D341Med (cell line): ENCODE measurements at places on chromosomes 13 and 19.

GRCh38 chr13:80203496-80203895, 137.4 kb downstream of the SPRY2 start:
- no peak for DNase-seq

DNA sequence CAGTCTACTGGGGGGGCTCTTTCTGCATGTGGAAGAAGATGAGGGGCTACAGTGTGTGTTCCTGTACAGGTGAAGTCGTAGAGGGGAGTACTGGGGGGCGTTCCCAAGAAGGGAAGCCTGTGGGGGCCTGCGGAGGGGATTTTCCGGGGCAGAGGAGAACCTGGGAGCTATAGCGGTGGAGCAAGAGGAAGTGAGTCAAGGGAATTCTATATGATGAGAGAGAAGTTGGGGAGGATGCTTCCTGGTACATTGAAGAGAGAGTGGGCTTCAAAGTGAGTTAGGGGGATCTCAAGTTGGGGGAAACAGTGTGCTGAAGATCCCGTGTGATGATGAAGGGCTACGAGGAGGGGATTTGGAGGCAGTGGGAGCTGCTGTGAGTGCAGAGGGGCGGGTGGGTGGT, 1.9 kb upstream of the CACNG8 start:
- no peak for DNase-seq

- no peak for DNase-seq
Observed at GRCh38 chr19:3175781-3176714, 2.5 kb upstream of the S1PR4 start.

GRCh38 chr19:8858260-8858659, 26.1 kb downstream of the MBD3L1 start:
- no peak for DNase-seq

- DNase-seq, result no peak
Observed at GRCh38 chr19:38661996-38662395, 14.5 kb downstream of the ACTN4 start.

DNA sequence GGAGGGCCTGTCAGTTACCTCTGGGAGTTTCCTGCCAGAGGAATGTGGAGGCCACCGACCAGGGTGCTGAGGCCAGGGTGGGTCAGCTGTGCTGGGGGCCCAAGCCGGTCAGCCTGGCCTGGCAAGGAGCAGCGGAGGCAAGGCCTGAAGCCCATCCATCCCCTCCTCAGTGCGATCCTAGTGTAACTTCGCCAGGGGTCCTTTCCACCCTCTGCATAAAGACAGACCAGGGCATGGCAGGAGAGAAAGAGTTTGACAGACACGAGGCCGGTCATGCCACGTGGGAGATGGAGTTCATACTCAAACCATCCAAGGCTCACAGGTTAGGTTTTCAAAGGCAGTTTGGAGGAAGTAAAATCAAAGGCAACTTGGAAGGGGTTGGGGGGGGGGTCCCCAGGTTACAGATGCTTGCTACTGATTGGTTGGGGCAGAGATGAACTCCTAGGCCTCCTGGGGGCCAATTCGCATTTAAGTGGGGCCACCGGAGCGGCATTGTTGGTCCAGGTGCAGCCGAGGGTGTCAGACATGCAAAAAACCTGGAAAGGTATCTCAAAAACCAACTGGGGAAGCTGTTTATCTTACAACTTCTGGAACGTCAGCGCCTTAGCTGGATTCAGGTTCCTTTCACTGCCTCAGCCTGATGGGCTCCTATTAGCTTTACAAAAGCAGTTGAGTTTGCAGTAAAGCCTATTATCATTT, 36.8 kb upstream of the DPRX start:
- no peak for DNase-seq

DNA sequence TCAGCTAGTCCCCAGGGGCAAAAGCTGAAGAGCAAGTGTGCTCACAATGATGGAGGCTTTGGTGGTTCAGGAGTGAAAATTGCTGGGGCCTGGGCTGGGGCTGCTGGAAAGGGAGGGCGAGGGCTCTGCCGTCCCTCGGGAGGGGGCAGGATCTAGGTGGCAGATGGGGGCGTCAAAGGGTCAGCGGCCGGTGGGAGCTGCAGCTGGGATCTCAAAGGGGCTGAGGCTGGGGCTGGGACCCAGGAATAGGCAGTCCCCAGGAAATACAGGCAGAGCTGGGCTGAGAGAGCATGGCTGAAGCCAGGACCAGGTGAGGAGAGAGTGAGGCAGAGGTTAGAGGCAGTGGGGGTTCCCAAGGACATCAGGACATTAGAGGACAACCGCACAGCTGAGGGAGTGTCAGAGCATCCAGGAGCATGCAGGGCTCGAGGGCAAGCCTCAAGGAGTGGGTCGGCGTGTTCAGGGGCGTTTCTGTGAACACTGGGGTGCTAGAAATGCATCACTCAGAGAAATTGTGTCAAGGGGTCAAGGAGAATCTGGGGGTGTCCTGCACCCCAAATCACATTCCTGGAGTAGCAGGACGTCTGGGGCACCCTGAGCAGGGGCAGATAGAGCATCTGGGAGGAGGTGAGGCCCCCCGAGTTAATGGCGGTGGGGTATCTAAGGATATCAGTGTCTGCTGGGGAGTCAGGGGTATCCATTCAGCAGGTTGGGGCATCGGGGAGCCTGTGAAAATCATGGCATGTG, 1.2 kb upstream of the SYNE4 start:
- no peak for DNase-seq

- DNase-seq, result no peak
Observed at GRCh38 chr19:2997720-2998119, 20.4 kb downstream of the TLE6 start.

DNA sequence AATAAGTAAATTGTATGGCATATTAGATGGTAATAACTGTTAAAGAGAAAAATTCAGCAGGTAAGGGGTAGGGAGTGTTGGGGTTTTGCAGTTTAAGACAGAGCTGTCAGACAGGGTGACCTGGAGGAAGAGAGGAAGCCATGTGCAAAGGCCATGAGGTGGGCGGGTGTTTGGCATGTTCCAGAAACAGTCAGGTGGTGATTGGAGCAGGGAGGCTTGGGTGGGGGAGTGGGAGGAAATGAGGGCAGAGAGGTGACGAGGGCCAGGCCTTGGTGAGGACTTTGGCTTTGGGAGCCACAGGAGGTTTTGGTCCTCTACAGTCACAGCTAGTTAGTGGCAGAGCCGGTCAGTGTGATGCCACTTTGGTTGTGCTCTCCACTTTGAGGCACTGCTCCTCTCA, 20.1 kb downstream of the RYR1 start:
- DNase-seq, result no peak

DNA sequence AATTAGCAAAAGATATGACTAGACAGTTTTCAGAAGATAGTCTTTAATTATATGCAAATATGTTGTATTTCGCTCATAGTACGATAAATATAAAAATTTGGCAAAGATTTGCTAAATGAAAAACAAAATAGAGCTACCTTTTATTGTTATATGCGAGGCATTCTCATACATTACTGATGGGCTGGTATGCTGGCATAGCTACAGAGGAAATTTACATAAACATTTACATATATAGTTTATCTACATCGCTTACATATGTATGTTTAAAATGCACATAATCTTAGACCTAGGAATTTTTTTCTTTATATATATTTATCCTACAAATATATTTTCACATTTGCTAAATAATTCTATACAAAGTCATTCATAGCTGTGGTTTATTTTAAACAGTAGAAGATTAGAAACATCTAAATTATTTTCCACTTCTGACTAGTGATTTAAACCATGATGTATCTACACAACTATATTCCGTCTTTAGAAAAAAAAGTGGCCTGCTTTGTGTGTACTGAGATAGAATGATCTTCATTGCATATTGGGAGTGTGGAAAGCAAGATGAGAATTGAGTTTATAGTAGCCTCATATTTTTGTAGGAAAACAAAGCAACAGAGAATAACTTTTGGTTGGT, 1345.0 kb upstream of the SLC10A2 start:
- no peak for DNase-seq

DNA sequence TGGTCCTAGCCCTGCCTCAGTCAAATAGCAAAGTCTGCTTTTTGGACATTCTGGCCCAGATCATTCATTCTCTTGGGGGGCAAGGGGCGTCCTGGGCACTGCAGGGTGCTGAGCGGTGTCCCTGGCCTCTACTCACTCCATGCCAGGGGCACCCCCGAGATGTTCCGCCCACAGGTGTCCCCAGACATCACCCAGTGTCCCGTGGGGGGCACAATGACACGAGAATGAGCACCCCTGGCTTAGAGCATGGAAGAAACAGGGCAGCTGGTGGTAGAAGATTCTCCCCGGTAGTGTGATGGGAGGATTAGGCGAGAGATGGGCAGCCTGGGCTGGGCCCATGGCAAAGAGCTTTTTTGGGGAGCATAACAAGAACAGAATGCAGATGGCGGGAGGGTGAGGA, 5.3 kb upstream of the TLE5 start:
- DNase-seq, result no peak

DNA sequence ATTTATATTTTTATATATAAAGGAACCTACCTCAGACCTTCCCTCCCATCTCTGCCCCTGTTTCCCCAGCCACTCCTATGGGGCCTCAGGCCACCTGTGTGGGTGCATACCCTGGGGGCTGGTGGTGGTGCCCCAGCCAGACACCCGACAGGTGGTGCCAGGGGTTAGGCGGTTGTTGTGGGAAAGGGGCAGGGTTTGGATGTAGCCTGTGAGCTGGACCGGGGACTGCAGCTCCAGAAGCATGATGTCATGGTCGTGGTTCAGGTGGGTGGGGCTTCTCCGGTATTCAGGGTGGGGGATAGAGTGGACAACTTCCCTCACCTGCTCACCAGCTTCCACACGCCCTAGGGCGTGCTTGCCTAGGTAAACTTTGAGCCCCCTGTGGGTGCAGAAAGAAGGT, 5.2 kb downstream of the KLK13 start:
- DNase-seq, result no peak

DNA sequence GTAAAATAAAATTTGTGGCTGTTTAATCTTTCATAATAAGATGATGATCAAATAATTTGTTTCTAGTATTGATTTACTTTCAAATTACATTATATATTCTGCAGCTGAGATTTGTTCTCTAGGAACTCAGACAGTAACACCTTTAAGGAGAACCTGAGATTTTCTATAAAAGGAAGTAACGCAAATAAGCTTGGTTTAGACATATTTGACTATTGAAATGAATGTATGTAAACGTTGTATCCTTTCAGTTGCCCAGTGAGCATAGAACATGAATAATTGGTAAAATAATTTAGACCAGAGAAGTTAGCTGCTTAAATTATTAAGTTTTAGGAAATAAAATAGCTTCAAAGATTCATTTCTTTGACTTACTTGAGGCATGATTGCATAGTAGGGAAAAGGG, 3.1 kb downstream of the CDK8 start:
- DNase-seq, result no peak

GRCh38 chr19:4337906-4338440, 654 bp downstream of the STAP2 start:
- DNase-seq, result no peak

GRCh38 chr13:28337166-28338005, 157.5 kb downstream of the FLT1 start:
- DNase-seq, result no peak

DNA sequence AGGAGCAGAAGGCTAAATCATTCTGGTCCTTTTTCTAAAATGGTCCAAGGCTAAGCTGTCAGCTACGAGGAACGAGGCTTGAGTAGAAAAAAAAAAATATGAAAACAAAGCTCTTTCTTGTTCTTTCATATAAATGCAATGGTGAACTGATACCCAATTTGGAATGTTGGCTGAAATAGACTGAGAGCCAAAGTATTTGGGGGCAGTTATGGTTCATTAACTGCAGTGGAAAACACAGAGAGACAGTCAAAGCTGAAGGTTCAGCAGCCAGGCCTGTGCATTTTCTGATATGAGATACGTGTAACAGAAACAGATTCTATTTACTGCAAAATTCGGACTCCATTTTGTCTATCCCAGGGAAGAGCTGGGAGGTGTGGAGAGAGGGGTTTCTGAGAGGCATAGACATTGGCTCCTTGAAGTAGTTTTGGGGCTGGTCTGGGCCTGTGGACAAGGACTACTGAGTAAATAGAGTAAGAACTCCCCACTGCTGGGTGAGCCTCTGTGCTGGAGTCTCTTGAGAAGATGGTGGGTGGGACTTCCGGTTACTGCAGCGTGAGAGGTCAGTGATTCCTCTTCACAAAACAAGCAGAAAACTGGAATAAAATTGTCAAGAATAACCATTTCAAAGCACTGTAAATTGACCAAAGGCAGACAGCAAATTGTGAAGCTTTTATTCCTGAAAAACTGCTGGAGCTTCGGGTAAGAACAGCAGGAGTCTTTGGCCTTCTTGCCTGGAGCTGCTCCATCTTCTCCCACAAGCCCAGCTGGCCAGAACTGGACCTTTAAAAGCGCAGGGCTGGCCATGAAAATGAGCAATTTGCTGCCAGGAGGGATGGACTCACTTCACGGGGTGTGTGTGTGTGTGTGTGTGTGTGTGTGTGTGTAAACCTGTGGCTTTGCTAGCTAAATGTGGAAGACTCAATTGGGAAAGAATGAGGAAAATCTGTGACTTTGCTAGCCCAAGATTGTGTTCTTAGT, 43.1 kb upstream of the CNMD start:
- DNase-seq, result no peak

- peak; percentile 81 for DNase-seq
Observed at GRCh38 chr19:38062959-38063761, 156.2 kb downstream of the SIPA1L3 start.

DNA sequence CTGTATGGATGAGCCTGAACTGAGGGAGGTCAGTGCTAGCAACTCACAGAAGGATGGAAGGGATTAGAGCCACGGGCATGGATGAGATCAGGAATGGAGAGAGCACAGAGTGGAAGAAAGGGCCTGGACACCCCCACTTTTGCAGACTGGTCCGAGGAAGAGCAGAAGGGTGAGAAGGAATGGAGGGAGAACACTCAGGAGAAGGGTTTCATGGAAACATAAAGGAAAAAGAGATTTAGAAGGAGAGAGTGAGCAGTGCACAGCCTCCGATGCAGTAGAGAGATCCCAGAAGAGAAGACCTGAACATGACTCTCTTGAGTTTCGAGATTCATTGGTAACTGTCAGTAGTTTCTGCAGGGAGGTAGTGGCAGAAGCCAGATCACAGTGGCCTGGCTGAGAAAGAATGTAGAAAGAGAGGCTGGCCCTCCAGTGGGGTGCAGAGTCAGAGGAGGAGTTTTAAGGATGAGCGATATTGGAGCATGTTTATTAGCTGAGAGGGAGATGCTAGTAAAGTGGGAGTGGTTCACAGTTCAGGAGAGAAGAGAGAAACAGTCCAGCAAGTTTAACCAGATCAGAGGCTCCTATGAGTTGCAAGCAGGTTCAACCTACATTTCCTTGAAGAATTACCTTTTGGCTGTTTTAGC, 108.9 kb downstream of the ZAR1L start:
- no peak for DNase-seq

GRCh38 chr19:38661136-38661535, 13.7 kb downstream of the ACTN4 start:
- DNase-seq, result no peak
